ENCODE measurements at places on chromosomes 7 and 10.

DNA sequence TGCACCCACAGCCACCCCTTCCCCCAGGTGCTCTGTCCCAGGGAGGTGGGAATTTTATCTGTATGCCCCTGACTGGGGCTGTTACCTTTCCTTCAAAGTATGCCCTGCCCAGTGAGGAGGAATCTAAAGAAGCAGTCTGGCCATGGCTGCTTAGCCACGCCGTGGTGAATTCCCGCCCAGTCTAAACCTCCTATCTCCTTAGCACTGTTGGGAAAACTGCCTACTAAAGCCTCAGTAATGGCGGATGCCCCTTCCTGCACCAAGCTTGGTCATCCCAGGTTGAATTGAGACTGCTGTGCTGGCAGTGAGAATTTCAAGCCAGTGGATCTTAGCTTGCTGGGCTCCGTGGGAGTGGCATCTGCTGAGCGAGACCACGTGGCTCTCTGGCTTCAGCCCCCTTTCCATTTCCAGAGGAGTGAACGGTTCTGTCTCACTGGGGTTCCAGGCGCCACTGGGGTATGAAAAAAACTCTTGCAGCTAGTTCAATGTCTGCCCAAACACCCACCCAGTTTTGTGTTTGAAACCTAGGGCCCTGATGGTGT lies 87.2 kb downstream of the ABCC2 start:
- no peak for DNase-seq

GRCh38 chr7:132192809-132193208 lies 383.5 kb downstream of the PLXNA4 start:
- DNase-seq = no peak

GRCh38 chr7:109476409-109476808 lies 906.7 kb downstream of the DNAJB9 start:
- DNase-seq = no peak

DNA sequence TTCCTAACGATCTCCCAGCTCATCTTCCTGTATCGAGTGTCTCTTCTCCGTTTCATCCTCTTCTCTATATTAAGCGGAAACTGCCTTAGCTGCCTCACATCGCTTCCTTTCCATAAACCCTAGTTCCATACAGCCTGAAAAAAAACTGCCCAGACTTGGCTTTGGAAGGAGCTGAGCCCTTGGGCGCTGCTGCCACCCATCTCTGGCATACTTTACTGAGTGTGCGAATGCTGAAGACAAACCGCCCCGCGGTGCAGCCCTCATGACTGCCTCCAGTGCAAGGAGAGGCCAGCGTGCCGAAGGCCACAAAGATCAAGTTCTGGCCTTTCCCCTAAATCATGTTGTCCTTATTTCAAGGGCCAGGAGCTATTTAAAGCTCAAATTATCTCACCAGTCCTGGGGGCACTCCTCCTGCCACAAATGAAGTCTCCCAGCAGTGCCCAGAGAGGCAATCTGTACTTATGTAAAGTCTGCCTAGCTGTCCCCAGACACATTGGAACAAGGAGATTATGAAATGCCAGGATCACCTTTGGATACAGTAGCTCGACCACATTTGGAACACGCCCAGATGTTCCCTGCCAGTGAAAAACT lies 25.2 kb downstream of the YWHAG start:
- no peak for DNase-seq

- DNase-seq = no peak
Measured at GRCh38 chr10:11658801-11659368, 47.4 kb upstream of the USP6NL start.

DNA sequence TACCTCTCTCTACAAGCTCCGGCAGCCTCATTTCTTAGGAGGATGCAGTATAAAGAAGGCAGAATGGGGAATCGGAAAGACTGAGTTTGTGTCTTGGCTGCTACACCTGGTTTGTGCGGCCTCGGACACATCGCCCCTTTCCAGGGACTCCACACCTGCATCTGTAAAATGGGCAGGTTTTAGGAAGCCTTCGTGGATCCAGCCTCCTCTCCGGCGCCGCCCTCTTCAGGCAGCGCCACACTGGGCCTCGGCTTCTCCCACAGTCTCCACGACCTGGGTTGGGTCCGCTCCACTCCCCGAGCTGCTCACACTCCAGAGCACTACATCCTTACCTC lies 341 bp downstream of the GOT1 start:
- DNase-seq = no peak
